NCI-H1436 (cell line): ENCODE measurements at places on chromosomes 3 and 15.

GRCh38 chr3:194879126-194879877, 193.6 kb downstream of the FAM43A start:
- no peak for DNase-seq

DNA sequence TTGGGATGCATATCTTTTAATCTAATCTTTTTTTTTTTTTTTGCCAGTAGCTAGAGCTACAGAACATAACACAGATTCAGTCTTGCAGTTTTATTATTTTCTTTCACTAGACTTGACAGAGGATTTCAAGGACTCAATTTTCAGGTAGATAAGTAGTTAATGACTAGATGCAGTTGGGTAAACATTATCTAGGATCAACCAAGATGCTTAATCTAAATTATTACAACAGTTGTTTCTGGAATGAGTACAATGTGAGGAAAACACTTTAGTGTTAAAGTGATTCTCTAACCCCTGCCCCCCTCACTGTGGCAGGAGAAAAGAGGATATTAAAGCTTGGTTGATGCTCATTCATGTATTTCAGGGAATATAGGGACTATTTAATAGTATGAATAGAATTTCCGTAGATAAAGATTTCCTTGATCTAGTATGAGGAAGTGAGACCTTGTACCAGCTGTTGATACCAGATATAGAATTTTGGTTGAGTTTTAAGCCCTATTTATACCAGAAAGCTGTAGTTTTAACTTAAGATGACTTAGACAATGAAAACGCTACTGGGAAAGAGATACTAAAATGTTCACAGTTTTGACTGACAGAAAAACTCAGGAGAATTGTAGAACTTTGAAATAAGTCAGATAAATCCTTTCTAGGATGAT, 389.0 kb upstream of the C2CD4B start:
- no peak for DNase-seq

GRCh38 chr15:57485869-57486268, 105.8 kb upstream of the MYZAP start:
- DNase-seq = no peak

- DNase-seq = no peak
Measured at GRCh38 chr3:119588112-119588511, 8.8 kb downstream of the ADPRH start.

DNA sequence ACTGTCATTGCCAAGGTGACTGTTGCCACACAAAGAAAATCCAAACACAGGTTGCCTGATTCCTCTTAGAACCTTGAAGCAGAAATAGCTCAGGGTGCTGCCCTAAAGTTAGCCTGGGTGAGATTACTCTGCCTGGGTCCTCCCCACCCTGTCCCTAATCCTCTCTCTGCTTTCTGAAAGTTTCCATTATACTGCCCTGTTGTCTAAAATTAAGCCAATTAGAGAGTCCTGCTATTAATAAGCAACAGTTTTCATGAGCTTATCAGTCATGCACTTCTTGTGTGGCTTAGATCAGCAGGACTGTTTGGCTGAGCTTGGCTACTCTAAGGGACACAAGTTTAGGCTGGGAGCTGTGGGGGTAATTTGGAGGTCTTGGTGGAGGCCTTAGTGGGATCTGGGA, 334.7 kb upstream of the LRRFIP2 start:
- no peak for DNase-seq

DNA sequence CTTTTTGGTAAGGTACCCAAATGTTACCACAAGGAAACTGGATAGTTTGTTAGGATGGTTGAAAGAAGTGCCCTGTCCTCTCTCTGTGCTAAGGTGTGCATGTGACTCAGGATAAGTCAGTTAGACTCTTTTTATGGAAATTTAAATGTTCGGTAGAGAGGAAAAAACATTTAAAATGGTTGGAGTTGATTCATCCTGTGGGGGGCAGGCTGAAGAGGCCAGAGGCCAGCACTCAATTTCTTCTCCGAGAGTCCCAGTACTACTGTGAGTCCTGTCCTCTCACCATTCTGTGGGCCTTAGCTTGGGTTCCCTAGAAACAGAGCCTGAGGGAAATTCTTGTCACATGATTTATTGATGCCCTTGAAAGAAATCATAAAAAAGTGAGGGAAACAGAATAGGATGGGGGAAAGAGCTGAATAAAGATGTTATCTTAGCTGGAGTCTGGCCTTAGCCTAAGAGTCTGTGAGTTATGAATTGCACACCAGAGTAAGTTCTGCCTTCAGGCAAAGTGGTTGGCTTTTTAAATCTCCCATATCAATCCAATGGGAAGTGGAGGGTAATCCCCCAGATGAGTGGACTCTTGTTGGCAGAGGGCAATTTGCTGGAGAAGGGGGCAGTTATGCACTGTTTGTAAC, 106.5 kb upstream of the GALNT15 start:
- no peak for DNase-seq

DNA sequence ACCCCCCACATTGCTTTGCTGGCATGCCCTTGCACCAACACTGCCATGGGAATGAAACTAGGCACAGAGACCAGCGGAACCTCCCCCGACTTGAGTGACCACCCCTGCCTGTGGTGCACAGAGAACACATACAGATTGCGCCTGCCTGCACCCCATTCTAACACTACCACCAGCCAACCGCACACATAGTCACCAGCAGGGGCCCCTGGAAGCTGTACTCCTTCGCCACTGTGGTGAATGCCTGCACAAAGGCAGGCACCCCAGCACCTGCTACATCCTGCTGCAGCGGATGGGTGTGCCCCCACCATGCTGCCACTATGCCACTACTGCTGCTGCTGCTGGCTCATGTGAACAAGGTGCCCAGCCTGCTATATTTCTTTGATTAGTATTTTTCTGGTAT, 27.4 kb upstream of the DNAAF4 start:
- no peak for DNase-seq

GRCh38 chr15:48475600-48476395, 144.6 kb downstream of the DUT start:
- no peak for DNase-seq

GRCh38 chr15:42139596-42139995, 16.8 kb downstream of the PLA2G4F start:
- no peak for DNase-seq

DNA sequence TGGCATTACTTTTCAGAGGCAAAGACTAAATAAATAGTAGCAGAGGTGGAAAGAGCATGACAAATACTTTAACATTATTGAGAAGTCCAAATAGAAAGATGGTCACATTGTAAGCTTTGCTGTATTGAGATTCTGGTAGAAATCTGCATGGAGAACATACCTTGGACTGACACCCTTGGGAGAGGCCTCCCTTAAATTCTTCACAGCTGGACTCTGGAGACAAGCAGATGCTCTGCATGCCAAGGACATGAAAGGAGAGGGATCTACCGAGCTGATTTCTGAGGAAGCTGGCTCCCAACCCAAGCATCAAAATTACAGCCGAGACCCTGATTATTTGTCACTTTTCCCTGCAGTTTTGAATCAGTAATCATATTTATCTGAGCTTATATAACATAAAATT, 212.5 kb upstream of the COL8A1 start:
- DNase-seq = no peak

DNA sequence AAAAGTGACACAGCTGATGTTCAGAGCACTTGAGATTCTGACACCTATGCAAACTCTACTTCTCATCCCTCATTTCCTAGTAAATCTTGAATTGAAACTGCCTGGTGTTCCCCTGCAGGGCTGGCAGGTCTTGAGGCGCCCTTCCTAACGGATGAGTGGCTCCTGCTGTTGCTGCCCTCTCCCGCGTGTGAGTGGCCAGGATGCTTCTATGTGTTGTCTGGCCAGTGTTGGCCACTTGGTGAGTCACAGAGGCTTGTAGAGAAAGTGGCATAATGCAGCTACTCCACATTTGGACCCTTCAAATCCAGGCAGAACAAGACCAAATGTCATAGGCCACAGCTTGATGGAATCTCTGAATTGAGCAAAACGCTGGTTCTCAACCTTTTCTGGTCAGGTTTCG, 63.6 kb downstream of the MOBP start:
- no peak for DNase-seq

- no peak for DNase-seq
Measured at GRCh38 chr3:192307631-192308030, 419.7 kb downstream of the FGF12 start.

DNA sequence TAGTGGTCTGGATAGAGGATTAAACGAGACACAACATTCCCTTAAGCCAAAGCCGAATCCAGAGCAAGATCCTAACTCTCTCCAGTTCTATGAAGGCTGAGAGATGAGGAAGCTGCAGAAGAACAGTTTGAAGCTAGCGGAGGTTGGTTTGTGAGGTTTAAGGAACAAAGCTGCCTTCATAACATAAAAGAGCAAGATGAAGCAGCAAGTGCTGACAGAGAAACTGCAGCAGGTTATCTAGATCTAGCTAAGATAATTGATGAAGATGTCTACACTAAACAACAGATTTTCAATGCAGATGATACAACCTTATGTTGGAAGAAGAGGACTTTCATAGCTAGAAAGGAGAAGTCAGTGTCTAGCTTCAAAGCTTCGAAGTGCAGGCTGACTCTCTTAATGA, 14.8 kb upstream of the GASK1A start:
- no peak for DNase-seq
